ENCODE measurements at places on chromosomes 12 and 14. TPM values are rescaled to one million over a fixed set of nuclear protein-coding genes. Genes with fewer than 3 reads are reported as not detected.

Gene GNB3
- 16.6 TPM for total RNA-seq

DNA sequence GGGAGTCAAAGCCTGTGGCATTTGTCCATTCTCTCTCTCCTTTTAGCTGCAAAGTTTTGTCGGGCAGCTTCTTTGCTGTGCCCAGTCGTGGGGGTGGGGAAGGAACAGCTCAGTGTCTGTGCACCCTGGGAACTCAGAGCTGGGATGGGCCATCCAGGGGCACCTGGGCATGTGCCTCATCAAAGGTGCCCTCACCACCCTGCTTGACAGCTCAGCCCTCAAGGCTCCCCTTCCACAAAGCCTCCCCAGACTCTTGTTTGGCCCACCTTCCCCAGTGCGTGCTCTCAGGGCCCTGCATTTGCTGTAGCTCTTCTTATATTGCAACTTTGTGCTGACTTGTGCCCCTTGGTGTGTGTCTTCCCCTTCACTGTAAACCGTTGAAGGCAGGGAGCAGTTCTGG lies 112.6 kb downstream of the ESRRB start:
- DNase-seq = no peak
- H3K27ac ChIP-seq = no peak overlapping the region
- H3K4me1 ChIP-seq = no peaks in the 10 kb centered on the region
- H3K4me3 ChIP-seq = no peak overlapping the region

GRCh38 chr14:20997564-20997963 lies 1.5 kb upstream of the SLC39A2 start:
- peaks cover 7% of the 10 kb centered on the region for H3K4me1 ChIP-seq
- no peaks in the 10 kb centered on the region for H3K27me3 ChIP-seq
- no peak for DNase-seq
- H3K27ac ChIP-seq = no peak overlapping the region
- H3K36me3 ChIP-seq = peaks cover 33% of the 10 kb centered on the region
- no peak overlapping the region for H3K4me3 ChIP-seq

- no peaks in the 10 kb centered on the region for H3K27me3 ChIP-seq
- no peaks in the 10 kb centered on the region for H3K4me1 ChIP-seq
- no peak for DNase-seq
- H3K36me3 ChIP-seq = no peaks in the 10 kb centered on the region
Observed at GRCh38 chr14:31287294-31287972, 79.8 kb upstream of the HECTD1 start.

- peak; percentile 73 for DNase-seq
- H3K4me1 ChIP-seq = peaks cover 4% of the 10 kb centered on the region
- H3K36me3 ChIP-seq = no peaks in the 10 kb centered on the region
- H3K4me3 ChIP-seq = no peak overlapping the region
- no peaks in the 10 kb centered on the region for H3K27me3 ChIP-seq
- H3K27ac ChIP-seq = no peak overlapping the region
Observed at GRCh38 chr14:64191756-64192155, 102.4 kb downstream of the ESR2 start.

DNA sequence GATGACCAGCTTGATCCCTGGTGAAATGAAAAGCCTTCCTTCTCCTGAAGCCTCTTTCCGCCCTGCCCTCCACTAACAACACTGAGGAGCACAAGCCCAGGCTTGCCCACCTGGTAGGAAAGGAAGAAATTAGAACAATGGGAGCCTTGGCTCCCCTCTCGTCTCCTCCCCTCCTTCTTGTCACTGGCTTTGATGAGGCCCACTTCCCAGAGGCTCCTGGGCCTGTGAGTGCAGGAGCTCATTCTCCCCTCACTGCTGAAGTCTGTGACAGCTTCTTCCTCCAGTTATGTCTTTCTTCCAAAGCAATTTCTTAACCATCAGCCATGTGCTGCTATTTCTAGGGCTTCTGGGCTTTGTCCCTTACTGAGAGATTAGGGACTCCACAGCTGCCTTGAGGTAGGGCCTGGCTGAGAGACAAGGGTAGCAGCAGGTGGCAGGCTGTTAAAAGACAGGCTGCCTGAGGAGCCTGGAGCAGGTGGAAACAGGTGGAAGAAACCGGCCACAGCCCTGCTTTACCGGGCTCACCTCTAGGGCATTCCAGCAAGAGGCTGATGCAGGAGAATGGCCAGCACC lies 53.6 kb upstream of the SRSF5 start:
- H3K4me3 ChIP-seq = no peak overlapping the region
- no peak for DNase-seq
- H3K4me1 ChIP-seq = peaks cover 25% of the 10 kb centered on the region
- peaks cover 4% of the 10 kb centered on the region for H3K36me3 ChIP-seq
- no peak overlapping the region for H3K27ac ChIP-seq
